ENCODE measurements at places on chromosomes 2 and 18. TPM values are rescaled to one million over a fixed set of nuclear protein-coding genes. Genes with fewer than 3 reads are reported as not detected.

The IKZF2 gene
- 0.27 TPM for total RNA-seq

The RAX gene
- total RNA-seq: not detected

The C2orf76 gene
- 12.9 TPM for total RNA-seq

The STON1 gene
- total RNA-seq: 0.33 TPM

The CGREF1 gene
- 7.8 TPM for total RNA-seq

The CDKL4 gene
- not detected for total RNA-seq

The RFX8 gene
- total RNA-seq: not detected

The TPO gene
- total RNA-seq: not detected

The PER2 gene
- 7.3 TPM for total RNA-seq

The SCTR gene
- not detected for total RNA-seq

The SERPINB7 gene
- total RNA-seq: 1.7 TPM

The DPP4 gene
- 0.56 TPM for total RNA-seq

The UGT1A8 gene
- total RNA-seq: not detected

The GALR1 gene
- total RNA-seq: not detected

The METTL8 gene
- total RNA-seq: 28.7 TPM

The PSMG2 gene
- total RNA-seq: 69.2 TPM

The PLEKHH2 gene
- 2.5 TPM for total RNA-seq

The TTN gene
- under 0.01 TPM for total RNA-seq

Data from A549 treated with Mapracorat at 1 μM for 4 hours (cell line).